ENCODE measurements at places on chromosomes 6 and 20.
A peak's percentile ranks its signal among the peaks of the same experiment; 100 is the strongest.

DNA sequence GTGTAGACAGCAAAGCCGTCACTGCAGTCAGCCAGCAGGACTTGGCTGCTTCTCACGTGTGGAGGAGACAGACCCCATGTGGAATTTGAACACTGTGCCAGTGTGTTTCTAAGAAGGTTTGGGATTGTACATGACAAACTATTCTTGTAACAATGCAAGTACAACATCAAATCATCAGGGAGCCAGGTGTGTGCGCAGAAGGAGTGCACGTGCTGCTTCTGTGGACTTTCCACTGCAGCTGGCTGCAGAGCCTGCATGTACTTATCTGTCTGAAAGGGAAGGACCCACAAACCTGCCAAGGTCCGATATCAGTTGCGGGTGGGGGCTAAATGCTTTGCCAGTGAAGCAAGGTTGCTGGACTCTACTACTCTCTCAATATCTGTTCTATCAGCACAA, 211.6 kb downstream of the WDR27 start:
- no peak for DNase-seq

- no peak for DNase-seq
Observed at GRCh38 chr6:38797391-38797790, 82.3 kb downstream of the DNAH8 start.

GRCh38 chr6:100617633-100618350, 153.1 kb upstream of the SIM1 start:
- no peak for DNase-seq

GRCh38 chr6:159059885-159060506, 15.2 kb upstream of the TAGAP start:
- DNase-seq = peak; percentile 56

- DNase-seq = no peak
Observed at GRCh38 chr6:127886603-127887002, 14.3 kb downstream of the THEMIS start.

DNA sequence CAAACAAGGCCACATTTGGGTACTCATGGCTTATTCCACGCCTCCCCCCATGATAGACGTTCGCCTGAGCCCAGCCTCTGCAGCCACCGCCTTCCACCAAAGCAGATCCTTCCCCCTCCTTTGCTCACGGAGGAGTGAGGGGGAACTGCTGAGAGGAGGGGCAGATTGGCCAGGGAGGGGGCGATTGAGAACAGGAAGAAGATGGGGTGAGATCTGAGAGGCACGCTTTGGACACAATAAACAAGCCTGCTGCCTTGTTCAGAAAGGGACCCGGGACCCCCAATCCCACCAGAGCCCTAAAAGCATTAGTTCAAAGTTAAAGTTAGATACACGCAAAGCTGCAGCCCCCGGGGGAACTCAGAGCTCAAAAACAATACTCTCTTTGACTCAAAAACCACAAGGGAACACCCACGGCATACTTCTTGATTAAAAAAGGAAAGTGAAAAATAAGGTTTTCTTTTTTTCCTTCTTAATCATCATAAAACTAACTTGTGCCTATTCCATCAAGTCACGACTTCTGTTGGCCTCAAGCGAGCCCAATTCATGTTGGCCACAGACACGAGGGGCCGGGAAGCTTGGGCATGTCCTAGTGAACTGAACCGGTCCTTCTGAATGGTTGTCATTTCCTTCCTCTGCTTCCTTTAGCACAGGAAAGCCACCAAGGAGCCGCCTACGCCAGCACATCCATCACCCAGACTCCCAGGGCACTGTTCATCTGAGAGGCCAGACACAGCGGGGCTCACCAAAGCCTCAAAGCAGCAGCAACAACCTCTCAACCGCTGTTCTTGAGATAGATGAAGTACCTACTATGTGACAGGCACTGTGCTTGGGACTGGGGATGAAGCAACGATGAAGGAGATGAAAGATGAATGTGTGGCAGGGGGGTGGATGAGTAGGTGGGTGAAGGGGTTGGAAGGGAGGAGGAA, 44.7 kb downstream of the NFATC2 start:
- peak; percentile 78 for DNase-seq

GRCh38 chr6:148223424-148223842, 119.2 kb upstream of the SASH1 start:
- no peak for DNase-seq

- DNase-seq = no peak
Observed at GRCh38 chr20:62830251-62830650, 13.4 kb downstream of the COL9A3 start.

- no peak for DNase-seq
Observed at GRCh38 chr20:48799328-48800105, 28.3 kb downstream of the PREX1 start.

GRCh38 chr6:69935079-69935478, 68.7 kb downstream of the COL19A1 start:
- DNase-seq = no peak

- DNase-seq = no peak
Observed at GRCh38 chr6:144416244-144416643, 131.1 kb downstream of the UTRN start.

DNA sequence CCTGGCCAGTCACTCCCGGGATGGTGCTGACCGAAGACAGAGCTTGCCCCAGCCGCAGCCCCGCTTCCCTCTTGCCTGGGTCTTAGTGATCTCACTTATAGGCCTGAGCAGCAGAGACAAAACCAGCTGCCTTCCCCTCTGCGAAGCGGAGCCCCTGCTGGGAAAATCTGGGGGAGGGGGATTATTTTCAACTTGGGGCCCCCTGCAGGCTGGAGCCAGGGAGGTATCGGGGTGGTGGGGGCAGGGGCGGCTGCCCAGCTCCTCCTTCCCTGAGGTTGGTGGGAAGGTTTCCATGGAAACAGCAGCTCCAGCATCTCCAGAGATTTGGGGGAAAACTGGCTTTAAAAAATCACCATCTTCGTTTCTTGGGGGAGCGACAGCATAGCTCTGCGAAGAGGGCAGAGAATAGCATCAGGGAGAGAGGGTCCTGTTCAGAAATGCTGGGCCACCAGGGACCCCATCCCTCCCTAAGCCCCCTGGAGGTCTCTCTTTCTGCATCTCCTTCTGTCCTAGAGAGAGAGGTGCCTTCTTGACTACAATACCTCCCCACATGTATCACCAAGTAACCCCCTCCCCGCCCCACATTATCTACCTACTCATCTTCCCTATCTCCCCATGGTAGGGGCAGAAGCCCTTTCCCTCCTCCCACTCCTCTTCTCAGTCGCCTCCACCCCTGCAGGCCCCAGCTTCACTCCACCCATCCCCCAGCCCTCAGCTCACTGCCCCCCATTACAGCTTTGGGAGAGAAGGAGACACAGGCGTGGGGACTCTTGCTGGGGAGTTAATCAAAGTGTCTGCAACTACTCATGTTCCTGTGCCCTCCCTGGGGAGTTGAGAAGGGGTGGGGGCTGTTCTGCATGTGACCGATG, 88.4 kb upstream of the CCDC167 start:
- DNase-seq = no peak

GRCh38 chr20:53677447-53678314, 84.0 kb upstream of the ZNF217 start:
- no peak for DNase-seq

- no peak for DNase-seq
Observed at GRCh38 chr6:72406517-72406916, 215.3 kb upstream of the KCNQ5 start.

GRCh38 chr6:125802943-125803377, 12.2 kb downstream of the NCOA7 start:
- DNase-seq = no peak

GRCh38 chr6:152206072-152206818, 398.8 kb downstream of the ESR1 start:
- no peak for DNase-seq

DNA sequence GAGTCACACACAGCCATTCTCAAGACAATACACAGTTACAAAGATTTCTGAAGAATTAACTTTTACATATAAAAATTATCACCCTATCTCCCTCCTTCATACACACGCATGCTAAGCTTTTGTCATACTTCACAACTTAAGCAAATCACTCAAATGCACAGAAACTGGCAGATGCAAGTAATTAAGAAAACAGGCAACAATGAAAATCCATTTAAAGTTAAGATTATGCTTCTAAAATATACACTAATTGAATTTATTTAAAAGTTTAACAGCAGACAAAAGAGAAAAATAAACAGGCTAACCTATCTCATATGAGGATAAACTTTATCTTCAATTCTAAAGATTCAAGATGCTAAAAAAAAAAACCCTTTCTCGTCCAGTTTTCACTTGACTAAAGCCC, 68.4 kb downstream of the DST start:
- DNase-seq = no peak

GRCh38 chr6:134114918-134115714, 62.7 kb upstream of the SLC2A12 start:
- no peak for DNase-seq

- DNase-seq = no peak
Observed at GRCh38 chr20:53215166-53215565, 243.0 kb downstream of the TSHZ2 start.

DNA sequence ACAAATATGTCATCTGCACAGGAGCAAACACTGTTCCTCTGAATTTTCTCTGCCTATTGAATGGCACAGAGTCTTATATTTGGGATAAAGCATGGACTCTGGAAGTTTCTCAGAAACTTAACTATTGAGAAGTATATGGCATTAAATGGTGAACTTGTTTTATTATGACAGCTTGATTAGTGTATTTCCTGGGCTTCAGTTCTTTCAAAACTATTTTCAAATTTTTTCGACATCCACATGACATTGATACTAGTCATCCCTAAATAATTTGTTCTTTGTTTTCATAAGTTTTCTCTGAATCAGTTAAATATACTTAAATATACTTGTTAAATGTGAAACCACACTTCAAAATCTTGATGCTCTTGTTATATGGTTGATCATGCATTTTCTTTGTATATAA, 144.0 kb upstream of the TSHZ2 start:
- no peak for DNase-seq

GRCh38 chr6:117270055-117270842, 4.9 kb downstream of the VGLL2 start:
- no peak for DNase-seq

DNA sequence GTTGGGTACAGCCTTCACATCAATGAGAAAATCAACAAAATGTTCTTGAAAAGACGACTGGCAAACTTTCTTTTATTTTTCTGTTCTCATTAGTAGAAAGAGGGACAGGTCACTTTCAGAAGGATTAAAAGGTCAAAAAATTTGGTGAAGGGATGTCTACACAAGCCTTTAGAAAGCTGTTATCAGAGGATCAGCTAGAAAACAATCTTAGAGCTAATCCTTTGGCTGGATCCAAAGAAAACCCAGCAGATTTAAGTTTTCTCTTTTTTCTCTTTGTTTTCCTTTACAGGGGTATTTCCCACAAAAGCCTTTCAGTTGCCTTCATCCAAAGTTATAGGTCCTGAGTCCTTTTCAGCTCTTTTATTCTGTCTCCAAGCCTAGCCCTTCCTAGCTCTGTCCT, 57.3 kb upstream of the EDN1 start:
- DNase-seq = no peak

GRCh38 chr6:12235341-12235740, 54.8 kb upstream of the EDN1 start:
- no peak for DNase-seq

GRCh38 chr6:157236040-157236725, 87.1 kb downstream of the TMEM242 start:
- DNase-seq = no peak

DNA sequence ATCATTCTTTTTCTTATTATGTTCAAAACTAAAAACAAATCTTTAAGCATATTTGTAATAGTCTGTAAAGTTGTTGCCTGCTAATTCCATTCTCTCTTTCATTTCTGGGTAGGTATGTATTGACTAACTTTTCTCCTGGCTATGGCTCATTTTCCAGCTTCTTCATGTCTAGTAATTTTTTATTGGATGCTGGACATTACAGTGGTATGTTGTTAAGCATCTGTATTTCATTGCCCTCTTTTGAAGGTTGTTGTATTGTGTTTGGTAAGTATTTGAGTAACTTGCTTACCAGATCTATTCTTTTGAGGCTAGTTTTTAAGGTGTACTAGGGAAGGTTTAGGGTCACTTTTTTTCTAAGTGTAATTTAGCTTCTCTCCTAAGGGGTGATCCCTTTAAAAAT, 230.9 kb downstream of the TTLL2 start:
- no peak for DNase-seq

GRCh38 chr6:50864601-50865000, 45.9 kb downstream of the TFAP2B start:
- no peak for DNase-seq

GRCh38 chr6:56808871-56809359, 146.0 kb upstream of the BEND6 start:
- DNase-seq = no peak

DNA sequence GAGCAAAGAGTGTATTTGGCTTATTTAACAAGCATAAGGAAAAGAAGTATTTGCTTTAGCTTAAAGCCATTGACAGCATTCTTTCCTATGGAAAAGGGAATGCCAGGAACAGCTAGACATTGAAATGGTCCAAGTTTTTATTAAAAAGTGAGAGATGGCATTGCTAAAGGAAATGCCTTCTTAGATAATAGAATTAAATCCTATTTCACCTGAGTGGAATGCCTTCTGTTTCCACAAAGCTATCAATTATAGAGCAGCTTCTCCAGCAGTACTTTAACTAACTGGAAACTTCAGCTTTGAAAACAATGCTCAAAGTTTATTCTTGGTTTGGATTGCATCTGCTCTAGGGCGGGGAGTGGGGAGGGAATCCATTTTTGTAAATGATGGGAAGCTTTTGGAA, 85.1 kb upstream of the CNKSR3 start:
- DNase-seq = no peak

DNA sequence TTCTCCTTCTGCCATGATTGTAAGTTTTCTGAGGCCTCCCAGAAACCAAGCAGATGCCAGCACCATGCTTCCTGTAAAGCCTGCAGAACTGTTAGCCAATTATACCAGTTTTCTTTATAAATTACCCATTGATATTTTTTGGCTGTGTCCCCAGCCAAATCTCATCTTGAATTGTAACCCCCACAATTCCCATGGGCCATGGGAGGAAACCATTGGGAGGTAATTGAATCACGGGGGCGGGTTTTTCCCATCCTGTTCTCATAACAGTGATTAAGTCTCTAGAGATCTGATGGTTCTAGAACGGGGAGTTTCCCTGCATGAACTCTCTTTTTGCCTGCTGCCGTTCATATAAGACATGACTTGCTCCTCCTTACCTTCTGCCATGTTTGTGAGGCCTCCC, 788.5 kb downstream of the C6orf118 start:
- DNase-seq = no peak

GRCh38 chr6:105174512-105174911, 5.3 kb downstream of the POPDC3 start:
- DNase-seq = no peak

- peak; percentile 63 for DNase-seq
Observed at GRCh38 chr6:35569011-35569461, 56.3 kb upstream of the TULP1 start.

GRCh38 chr6:25596928-25597818, 54.8 kb upstream of the SCGN start:
- DNase-seq = no peak

- DNase-seq = no peak
Observed at GRCh38 chr6:31652925-31653724, 664 bp upstream of the BAG6 start.

- no peak for DNase-seq
Observed at GRCh38 chr6:37119387-37119886, 50.5 kb upstream of the PIM1 start.
